Stimulated activated CD4-positive, alpha-beta T cell treated with anti-CD3 and anti-CD28 coated beads, TNF-alpha, amount 100 ng/mL, for 48 hours (primary cell): ENCODE measurements at places on chromosomes 2 and 18.

- no peak for DNase-seq
These were observed 1247.2 kb upstream of the PIK3C3 start for GRCh38 chr18:40707797-40708196.

DNA sequence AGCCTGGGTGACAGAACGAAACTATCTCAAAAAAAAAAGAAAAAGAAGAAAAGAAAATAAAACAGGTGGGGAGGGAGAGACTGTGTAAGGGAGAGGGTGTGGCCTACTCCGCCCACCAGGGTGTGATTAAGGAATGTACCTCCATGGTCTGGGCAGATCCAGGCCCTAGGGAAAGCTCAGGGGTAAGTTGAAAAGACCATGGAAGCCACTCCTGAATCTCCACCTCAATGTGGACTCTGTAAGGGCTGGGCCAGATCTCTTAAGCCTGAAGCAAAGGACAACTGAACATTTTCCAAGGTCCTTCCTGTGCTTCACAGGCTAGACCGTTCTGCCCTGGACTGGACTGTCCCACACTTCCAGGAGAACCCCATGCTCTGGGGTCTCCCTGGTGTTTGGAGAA is 9.7 kb upstream of the ATG16L1 start:
- no peak for DNase-seq

DNA sequence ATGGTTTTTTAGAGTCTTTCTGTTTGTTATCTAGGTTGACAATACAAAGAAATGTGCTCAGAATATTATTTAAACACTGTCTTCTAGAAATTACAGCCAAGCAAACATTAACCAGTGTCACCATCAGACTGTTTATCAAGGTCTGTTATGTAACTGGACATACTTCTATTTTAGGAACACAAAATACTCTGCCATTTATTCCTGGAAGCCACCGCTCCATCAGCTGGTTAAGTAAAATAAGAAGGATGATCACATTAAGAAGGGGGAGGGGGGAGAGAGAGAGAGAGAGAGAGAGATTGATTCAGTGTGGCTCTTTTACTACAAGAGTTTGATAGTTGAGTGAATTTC is 47.9 kb downstream of the MBP start:
- no peak for DNase-seq

- no peak for DNase-seq
These were observed 107.2 kb upstream of the L3MBTL4 start for GRCh38 chr18:6521803-6522418.

DNA sequence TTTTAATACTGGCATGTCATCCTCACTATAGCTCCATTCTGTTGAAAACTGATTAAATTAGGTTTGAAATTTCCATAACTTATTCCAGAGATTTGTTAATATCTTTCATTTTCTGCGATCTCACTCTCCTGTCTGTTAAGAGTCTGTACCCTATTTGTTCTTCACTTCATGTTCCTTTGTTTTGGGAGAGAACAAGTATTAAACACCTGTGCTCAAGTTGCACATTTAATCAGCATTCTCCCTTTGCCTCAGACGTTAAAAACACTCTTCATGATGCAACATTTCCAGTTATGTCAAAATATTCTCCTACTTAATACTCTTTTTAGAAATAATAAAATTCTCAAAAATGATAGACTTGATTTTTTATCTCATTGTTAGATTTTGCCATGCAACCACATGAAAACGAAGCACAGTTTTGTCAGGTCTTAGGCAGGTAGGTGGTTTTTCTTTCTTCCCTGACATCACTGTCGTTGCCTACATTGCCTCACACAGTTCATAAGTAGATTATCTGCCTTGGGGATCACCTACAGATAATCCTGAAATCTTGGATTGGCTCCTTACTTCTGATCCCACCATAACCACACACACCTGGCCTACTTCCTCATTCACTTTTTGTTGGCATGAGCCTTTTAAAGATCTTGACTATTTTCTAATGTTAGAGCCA is 109.9 kb downstream of the GAREM1 start:
- no peak for DNase-seq

DNA sequence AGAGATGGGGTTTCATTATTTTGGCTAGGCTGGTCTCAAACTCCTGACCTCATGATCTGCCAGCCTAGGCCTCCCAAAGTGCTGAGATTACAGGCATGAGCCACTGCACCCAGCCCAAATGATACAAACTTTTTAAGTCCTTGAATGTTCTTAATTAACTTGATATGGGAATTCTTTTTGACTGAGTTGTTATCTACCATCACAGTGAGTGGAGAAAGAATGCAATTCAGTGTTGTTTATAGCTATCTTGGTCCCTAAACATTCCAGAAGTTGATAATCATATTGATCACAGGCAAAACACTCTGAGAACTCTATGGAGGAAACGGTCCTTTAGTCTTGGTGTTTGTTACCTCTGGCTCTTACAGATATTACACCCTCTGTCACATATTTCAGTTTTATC is 1072.5 kb downstream of the SUCLG1 start:
- DNase-seq: no peak

- DNase-seq: no peak
These were observed 34.0 kb downstream of the NAPG start for GRCh38 chr18:10559553-10560451.

DNA sequence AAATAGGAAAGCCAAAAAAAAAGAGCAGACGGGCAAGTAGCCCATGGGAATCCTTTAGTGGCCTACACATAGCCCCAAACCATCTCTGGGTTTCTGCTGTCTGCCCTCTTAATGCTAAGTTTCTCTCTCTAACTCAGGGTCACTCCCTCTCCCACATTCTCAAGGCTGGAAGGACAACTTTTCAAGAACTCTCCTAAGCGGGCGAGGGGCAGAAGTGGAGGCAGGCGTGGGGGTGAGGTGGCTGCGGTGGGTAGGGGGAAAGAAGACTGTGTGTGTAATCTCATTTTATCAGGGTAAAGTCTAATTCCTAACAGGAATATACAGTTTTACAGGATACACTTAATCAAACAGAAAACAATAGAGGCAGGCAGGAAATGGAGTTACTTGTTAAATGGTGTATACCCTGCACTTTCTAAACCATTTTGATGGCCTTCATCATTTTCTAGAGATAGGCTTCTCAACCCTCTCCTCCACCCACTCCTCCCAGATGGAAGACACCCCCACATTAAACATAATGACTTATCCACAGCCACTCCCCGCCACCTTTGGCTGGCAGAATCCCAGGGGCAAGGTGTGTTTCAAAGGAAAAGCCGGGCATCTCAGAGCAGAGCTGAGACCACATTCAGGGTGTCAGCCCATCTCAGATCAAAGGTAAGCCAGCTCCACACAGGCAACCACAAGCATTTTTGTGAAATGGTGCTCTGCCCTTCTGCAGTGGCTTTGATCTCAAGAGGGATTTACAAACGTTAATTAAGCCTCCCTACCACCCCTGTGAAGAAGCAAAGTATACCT is 6.8 kb downstream of the SMAD7 start:
- no peak for DNase-seq

DNA sequence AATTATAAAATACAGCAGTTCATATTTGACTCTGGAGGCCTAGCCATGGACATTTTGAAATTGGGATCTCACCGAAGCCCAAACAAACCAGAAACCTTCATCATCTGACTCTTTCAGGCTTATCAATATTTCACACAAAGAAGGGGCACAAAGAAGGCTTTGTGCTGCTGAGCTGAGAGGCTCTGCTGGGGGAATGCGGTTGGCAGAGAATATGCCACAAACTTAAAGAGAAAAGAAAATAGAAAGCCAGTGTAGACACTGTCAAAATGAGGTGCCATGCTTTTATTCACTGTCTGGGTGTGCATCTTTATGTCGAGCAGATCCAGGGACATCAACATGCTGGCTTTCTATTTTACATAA is 162.6 kb downstream of the QPCT start:
- DNase-seq: no peak

GRCh38 chr2:240290432-240291336 is 144.8 kb upstream of the GPC1 start:
- DNase-seq: no peak

GRCh38 chr18:37845498-37845897 is 279.9 kb upstream of the CELF4 start:
- DNase-seq: no peak

DNA sequence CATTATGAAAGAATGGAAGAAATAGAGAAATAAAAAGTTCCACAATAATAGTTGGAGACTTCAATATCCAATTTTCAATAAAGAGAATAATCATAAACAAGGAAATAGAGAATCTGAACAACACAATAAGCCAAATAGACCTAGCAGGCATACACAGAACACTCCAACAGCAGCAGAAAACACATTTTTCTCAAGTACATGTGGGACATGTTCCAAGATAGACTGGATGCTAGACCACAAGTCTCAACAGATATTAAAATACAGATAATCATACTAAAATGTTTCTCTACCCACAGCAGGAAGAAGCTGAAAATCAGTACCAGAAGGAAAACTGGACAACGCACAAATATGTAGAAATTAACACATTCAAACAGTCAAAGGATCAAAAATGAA is 113.9 kb downstream of the USP34 start:
- DNase-seq: no peak

DNA sequence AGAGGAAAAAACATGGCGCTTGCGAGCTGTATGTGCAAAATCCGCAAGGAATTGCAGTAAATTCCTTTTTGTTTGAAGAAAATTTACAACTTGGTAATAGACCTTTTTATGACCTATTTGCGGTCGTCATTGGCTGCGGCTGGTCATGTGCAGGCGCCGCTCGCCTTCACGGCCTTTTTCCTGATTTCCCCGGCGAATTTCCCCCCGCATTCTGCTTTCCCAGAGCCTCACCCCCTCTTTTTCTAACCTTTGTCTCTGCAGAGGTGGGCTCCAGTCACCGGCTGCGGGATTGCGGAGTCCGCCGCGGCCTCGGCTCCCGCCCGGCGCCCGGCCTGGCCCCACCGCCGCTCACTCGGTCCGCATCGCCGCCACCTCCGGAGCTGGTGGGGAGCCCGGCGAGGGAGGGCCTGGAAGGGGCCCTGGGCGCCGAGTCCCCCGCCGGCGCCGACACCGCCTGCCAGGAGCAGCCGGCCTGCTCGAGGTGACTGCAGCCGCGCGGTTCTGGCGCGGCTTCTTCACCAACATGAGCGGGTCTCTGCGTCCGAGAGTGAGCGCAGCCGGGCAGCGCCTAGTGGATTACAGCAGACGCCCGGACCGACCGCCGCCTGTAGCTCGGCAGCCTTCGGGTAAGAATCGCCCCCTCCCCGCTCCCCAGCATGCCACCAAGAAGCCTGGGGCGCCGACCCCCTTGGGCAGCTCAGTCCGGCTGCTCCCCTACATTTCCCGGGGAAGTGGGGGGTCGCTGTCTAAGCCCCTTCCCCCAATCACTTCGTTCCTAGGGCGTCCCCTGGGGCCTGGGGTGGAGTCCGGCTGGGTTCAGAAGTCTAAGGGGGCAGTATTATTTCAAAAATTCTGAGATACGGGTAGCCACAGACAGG is 7.1 kb downstream of the HOXD8 start:
- no peak for DNase-seq

DNA sequence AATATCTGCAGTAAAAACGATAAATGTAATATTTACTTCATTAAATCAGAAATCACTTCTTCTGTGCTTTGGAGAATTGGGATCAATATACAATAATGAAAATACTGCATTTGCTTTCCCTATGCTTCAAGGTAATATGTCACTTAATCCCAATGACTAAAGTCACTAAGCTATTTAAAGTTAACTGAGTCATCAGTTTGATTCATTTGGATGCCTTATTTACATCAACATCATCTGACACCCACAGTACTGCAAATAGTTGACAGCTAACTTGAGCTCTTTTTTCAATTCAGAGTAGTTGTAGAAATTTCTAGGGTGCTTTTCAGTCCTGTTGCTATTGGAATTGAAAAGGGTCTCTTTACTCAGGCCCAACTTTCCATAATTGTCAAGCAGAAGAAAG is 776.9 kb upstream of the FSHR start:
- no peak for DNase-seq

DNA sequence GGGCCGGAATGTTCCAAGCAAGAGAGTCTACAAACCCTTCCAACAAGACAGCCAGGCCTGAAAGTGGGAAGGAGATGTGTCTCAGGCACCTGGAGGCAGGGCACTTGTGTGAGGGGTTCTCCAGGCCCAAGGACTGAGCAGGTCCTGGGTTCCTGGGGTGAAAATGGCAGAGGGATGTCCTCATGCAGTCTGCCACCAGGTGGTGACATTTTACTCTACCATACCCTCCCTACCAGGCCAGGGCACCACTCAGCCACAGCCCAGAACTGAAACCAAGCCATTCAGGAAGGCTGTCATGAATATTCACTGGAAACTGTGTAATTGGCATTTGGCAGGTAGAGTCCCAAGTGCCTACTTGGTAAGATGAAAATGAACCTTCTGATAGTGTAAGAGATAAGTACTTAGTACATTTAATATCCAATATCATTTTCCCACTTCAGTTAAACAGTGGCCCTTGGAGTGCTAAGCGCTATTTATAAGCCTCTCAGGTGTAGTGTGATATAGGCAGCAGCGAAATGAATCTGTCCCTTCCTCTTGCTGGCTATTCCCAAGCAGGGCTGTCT is 185.1 kb downstream of the MYO5B start:
- peak; percentile 14 for DNase-seq

DNA sequence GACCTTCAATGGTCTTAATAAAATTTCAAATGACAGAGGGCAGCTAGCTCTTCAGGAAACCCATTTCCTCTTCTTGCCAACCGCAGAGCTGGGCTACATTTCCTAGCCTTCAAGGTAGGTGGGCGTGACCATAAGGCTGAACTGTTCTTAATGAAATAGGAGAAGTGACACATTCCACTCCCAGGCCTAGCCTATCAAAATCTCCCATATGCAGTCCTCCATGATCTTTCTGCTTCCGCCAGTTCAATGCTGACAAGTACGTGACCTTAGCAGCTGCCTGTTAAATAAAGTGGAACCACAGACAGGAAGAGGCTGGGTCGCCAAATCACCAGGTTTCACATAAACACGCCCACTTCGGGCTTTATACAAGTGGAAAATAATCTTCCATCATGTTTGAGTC is 13.2 kb downstream of the SERPINE2 start:
- peak; percentile 41 for DNase-seq

DNA sequence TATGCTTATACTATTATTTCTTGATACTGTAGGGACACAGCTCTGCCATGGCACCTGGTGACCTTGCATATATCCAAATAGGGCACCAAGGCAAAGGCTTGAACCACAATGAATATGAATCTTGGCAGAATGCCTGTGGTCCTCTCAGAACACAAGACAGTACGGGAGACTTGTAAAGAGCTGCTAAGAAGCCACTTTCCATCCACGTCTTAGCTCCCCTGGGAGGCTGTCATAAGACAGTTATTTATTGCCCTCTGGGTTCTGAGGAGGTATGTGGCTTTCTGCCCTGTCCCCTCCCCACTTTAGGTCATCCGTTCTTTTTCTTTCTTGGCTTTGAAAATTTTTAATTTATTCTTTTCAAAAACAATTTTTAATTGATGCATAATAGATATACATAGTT is 29.8 kb upstream of the MRPL33 start:
- no peak for DNase-seq

GRCh38 chr2:44016282-44016681 is 20.5 kb upstream of the LRPPRC start:
- peak; percentile 7 for DNase-seq
